Transverse colon (tissue), 4 donors: ENCODE measurements at places on chromosomes 11 and 22. TPM values are rescaled to one million over a fixed set of nuclear protein-coding genes. Genes with fewer than 3 reads are reported as not detected.

DNA sequence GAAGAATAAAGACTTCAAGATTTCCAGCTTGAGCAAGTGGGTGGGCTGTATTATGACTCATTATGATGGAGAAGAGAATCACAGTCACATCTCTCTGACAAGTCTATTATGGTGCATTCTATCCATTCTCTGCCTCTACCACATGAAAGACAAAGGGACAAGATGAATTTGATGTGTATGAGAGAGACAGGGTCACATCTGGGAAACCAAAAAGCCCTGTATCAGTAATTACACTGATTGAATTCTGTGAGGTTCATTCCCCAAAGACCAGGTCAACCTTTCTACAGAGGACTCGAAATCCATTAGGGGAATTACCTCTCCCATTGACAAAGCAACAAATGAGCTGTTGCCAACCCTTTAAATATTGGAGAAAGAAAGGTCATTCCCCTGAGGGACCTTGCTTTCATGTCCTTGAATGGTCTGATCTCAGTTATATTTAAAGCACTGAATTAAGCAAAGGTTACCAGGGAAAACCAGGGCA, 109.6 kb downstream of the USP35 start:
- DNase-seq = no peak

DNA sequence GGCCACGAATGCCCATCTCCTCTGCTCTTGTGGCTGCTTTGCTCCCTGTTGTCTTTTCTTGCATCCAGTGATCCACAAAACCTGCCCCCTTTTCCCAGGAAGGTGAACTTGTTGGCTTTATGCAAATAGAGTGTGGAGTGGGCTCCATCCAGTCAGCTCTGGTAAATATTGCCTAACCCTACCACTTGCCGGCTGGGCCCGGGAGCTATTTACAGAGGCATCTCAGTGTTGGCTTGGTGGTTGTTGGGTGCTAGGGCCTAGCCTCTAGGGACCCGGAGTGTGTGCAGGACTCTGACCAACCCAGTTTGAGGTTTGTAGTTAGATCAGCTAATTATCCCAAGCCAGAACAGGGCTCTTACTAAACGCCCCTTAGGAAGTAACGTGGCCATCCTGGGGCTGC, 40.8 kb upstream of the TLCD5 start:
- no peak for DNase-seq

DNA sequence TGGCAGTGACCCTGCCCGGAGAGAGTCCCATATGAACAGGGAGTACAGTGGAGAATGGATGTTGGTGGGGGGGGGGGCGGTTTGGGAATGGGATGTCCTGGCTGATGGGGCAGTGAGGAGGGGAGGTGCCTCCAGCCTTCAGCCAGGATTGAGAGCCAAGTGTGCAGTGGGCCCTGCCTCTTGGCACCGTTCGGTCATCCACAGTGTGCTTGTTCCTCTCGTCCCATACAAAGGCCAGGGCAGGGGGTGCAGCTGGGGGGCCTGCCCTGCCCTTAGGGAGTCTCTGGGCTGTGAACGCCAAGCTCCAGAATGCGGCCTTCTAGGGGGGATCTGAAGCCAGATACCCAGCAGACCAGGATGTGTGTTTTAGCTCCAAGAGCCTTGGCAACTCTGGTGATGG, 34.0 kb downstream of the KCNC1 start:
- no peak for DNase-seq

DNA sequence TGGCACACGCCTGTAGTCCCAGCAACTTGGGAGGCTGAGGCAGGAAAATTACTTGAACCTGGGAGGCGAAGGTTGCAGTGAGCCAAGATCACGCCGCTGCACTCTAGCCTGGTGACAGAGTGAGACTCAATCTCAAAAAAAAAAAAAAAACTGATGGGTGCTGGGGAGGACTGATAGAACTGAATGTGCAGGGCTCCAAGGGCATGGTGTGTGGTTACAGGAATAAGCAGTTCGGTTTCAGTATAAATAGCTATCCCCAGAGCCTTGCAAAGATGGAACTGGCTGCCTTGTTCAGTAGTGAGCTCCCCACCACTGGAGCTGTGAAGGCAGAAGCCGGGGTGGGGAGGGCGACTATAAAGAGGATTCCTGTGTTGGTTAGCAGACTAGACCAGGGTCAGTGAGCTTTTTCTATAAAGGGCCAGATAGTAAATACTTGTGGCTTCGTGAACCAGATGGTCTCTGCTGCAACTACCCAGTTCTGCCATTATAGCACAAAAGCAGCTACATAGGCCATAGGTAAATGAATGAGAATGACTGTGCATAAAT, 5.9 kb downstream of the TOM1 start:
- no peak for DNase-seq

- DNase-seq = no peak
These were observed 64.0 kb downstream of the SOX6 start for GRCh38 chr11:16292167-16292859.

The ASPHD2 gene
- total RNA-seq = 2.1 TPM
